ENCODE measurements at places on chromosomes 6 and 20.

- no peak for DNase-seq
These were observed 2.7 kb upstream of the MEI4 start for GRCh38 chr6:77650098-77650663.

DNA sequence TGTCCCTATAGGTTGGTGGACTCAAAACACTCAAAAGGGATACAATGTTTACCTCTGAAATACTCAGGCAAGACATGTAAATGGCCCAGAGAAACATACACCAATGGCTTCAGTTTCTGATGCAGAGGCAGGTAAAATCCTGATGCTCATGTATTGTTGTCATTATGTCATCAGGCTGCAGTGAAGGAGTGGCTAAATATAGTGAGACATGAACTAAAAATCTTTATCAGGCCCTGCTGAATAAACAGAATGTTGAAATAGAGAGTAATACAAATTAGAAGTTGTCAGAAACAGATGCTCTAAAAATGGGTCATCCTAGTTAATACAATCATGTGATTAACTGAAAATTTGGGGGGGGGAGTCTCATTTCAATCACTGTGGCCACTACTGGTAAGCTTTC, 20.4 kb downstream of the PTPRK start:
- no peak for DNase-seq

- DNase-seq, result no peak
These were observed 22.8 kb downstream of the FYN start for GRCh38 chr6:111850295-111850937.

DNA sequence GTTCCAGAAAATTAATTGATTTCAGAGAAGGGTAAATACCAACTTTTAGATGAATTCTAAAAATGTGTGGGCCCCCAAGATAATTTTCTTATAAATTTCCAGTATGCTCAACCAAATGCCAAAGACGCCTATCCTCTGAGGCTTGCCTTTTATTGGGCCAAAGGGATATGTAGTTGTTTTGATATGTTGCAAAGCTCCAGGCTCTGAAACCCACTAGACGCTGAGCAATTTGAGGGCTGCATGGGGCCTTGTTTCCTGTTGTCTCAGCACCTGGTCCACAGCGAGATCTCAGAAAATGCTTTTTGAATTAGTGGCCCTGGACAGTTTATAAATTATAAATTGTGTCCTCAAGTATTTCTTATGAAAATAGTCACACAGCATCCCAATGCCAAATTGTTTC, 397.2 kb downstream of the SAMD5 start:
- no peak for DNase-seq

DNA sequence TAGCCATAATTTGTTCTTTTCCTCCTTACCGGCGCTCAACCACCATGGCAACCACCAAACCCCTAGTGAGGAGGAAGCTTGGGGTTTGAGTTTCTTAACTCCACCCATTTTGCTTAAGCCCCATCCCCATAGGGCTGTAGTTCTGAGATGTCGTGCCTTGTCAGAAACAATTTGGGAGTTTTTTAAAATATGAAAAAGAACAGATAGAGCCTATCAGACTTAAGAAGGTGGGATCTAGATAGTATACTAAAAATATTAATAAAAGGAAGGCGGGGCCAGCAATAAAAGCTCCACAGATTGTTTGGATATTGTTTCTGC, 5.6 kb downstream of the BRD2 start:
- DNase-seq, result no peak

GRCh38 chr6:31094389-31094881, 17.9 kb downstream of the C6orf15 start:
- peak; percentile 13 for DNase-seq

DNA sequence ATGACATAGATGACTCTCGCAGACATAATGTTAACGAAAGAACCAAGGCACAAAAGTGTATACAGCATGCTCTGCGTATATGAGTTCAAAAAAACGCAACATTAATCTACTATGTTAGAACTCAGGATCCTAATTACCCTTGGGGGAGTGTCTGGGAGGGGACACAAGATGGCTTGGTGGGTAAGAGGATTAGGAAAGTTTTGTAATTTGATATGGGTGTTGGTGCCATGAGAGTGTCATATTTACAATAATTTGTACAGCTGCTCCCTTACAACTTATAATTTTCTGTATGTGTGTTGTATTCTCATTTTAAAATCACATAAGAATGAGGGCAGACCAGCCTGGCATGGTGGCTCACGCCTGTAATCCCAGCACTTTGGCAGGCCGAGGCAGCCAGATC, 38.6 kb downstream of the TFEB start:
- no peak for DNase-seq

- DNase-seq, result no peak
These were observed 37.0 kb upstream of the PXDC1 start for GRCh38 chr6:3788408-3789017.

- DNase-seq, result no peak
These were observed 31.3 kb downstream of the KIAA0319 start for GRCh38 chr6:24614648-24615047.

- no peak for DNase-seq
These were observed 17.4 kb upstream of the HM13 start for GRCh38 chr20:31496761-31497295.
